NCI-H2081 (cell line): ENCODE measurements at places on chromosomes 13 and 19.
A peak's percentile ranks its signal among the peaks of the same experiment; 100 is the strongest.

GRCh38 chr13:27432611-27433210, 8.3 kb downstream of the GTF3A start:
- no peak for DNase-seq

DNA sequence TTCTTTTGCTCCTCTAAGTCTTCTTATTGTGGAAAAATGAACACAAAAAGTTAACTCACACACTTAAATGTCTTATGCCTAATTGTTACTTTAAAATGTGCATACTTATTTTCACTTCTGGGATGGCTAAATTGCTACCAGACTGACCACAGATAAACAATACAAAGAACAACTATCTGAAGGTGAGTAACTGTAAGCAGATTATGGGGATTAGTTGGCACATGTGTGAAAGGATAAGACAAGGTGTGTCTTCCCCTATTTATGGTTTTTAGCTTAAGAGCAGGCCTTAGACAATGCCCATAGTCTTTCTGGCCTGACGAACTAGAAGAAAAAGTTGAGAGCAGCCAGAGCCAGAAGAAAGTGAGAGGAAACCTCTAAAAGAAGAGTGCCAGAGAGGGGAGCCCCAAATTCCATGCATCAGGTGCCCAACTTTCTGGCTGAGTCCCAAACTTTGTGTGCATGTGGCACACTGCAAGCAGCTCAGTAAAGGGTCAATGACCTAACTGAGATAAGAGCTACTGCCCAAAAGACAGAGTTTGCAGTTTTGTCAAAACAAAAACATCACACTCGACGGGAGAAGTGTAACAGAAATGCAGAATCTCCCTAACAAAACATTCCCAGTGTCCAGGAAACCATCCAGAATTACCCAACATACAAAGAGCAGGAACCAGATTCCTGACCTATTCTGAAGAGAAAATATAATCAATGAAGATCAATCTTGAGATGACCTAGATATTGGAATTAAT, 375.4 kb downstream of the KCNRG start:
- no peak for DNase-seq

- no peak for DNase-seq
These were observed 1.5 kb downstream of the SPATA13 start for GRCh38 chr13:24161980-24162525.

DNA sequence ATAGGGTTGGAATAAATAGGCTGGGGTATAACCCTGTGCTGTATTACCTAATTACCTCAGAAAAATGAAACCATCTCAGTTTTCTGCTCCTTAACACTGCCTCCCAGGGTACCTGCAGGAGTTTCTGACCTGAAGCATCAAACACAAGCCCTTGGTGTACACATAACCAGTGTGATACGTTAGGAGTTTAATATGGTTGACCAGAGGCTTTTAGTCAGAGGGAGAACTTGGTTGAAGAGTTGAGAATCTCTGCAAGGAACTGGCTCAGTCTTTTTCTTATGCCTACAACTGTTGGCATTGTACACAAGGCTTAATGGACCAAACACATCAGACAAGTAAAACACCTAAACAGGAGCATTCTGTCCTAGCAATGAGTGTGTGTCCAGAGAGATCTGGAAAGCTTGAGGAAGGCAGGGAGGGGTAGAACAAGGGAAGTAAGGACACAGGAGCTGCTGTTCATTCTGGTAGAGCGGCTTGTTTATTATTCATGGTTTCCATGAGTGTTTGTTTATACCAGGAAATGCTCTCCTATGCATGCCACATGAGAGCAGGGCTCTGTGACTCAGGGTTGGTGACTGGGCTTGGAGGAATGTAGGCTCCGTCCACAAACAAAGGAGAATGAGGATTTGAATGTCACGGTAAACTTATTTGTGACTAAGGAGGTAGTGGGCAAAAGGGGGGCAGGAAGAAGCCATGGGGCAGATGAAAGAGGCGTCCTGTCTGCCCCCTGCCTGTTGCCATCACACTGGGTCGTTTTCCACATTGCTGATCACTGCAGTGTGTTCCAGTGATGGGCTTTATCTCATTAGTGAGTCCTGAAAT, 11.9 kb upstream of the SPATA13 start:
- DNase-seq: no peak

DNA sequence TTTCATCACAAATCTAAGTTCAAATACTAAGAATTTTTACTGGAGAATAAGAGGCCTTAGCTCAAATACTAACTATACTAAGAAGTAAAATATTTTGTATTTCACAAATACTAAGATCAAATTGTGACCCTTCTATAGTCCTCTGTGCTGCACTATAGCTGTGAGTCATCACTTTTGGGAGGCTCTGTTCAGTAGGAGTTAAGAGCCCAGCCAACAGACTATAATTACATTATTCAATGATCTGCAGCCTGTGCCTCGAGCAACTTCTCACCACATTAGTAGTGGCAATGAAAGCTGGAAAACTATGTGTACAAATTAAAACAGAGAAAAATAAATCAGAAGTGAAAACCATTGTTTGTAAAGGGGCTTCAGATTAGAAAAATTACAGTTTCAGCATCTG, 147.3 kb upstream of the GPC6 start:
- DNase-seq: peak; percentile 32

DNA sequence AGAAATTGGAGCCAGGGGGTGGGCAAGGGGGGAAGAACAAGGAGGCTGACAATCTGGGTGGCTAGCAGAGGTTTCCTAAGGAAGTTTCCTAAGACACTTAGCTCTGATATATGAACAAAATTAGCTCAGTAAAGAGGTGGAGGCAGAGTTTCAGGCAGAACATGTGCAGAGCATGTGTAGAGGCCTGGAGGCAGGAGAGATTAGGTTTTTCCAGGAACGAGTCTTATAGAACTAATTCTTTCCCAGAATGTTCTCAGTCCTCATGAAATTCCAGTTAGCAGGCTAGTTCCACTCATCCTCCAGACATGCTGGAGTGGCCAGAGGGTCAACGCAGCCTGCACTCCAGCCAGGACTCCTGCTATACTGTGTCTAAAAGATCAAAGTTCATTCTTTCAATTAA, 184.7 kb downstream of the LACC1 start:
- DNase-seq: no peak

DNA sequence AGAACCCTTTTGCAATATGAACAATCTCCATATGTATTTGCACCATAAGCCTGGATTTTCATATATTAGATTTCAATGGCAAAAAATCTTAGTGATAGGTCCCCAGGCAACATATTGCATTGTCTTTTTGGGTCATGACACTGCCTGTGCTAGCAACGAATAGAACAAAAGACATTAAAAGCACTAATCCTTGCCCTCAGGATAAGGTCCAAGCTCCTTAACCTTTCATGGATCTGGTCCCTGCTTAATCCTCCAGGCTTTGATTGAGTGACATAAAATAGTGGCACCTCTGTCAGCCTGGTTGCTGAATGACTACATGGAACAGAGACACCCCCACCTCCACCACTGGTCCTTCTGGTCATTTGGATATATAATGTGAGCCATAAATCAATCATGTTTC, 134.4 kb downstream of the RBM26 start:
- DNase-seq: no peak

GRCh38 chr19:658916-659839, 3.8 kb downstream of the RNF126 start:
- no peak for DNase-seq

- no peak for DNase-seq
These were observed 3.3 kb downstream of the P2RY11 start for GRCh38 chr19:10114651-10115391.

GRCh38 chr19:9498183-9498902, at the start of gene ZNF560:
TSS of gene ZNF560 (minus strand) at chr19:9498616. CDS start at chr19:9475313, 23,303 bp downstream.
- no peak for DNase-seq

- no peak for DNase-seq
These were observed 19.2 kb upstream of the ERCC1 start for GRCh38 chr19:45442778-45443461.

DNA sequence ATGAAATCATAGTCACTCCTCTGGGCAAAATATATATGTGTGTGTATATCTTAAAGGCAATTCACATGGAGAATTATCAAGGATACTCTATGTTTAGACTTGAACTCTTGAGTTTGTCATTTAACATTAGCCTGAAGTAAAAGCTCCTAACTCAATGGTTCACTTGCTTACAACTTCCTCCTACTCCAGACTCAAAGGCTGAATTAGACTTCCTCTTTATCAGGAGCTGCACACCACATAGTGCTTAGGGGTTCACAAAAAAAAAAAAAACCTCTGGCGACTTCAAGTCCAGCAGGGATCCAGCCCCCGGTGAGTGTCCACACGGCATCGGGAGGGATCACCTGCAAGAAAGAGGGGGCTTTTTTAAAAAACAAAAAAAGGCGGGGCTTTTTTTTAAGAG, 68.2 kb upstream of the LSM14A start:
- DNase-seq: no peak

DNA sequence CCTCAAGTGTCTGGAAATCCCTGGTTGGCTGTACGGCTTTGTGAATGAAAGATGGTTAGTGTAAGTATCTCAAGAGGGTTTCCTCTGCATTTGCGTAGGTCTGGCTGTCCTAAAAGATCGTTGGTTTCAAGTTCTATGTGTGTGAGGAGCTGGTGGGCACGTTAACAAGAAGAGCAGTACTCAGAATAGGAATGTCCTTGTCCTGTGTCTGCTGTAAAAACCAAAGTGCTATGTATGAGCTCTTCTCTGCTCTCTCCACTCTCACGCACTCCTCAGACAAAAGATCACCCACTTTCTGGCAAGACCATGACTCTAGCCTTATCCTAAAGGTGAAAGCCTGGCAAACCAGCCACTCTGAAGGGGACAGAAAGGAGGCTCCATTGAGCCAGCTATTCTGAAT, 39.1 kb downstream of the USP12 start:
- no peak for DNase-seq

DNA sequence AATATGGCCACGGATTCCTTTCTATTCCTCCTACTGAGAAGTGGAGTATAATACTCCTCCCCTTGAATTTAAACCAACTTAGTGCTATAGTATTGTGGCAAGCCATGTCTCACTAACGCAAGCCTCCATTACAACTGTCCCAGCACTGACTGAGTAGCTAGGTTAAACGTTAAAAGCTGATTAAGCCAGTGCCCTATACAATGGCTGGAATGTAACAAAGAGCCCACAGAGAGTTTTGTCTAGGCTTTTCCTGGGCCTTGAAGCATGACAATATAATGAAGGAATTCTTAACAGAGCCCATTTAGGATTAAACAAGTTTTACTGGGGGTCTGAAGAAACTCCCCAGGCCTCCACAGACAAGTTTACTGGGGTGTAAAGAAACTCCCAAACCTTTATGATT, 254.5 kb upstream of the DACH1 start:
- no peak for DNase-seq

GRCh38 chr13:29165840-29166239, 345.7 kb downstream of the MTUS2 start:
- DNase-seq: no peak

- no peak for DNase-seq
These were observed 632 bp upstream of the MTIF3 start for GRCh38 chr13:27450921-27451471.
